ENCODE measurements at places on chromosomes 4 and X. TPM values are rescaled to one million over a fixed set of nuclear protein-coding genes. Genes with fewer than 3 reads are reported as not detected.

Gene LUZP4
- total RNA-seq, result not detected

Gene XKRX
- 0.48 TPM for total RNA-seq

DNA sequence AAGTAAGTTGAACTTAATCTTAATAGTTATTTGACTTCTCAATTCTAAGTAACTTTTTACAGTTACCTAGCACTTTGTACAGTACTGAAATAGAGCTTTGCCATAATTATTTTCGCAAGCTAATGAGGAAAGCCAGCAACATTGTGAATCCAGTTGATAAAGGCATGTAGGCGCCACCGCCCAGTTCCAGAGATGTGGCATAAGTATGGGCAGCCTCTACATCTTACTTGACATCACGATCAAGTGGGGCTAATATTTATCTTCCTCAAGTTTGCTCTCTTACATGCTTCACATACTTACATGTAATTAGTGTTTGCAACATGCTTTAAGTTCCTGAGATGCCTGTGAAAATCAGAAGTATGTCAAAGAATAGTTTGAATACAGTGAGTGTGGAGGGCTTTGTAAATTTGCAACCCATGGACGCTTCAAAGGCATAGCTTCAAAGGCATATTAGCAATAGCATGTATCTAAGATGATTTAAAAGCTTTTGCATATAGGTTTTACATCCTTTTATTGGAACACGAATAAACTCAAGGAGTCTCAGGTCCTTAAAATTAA is 34.9 kb upstream of the VCX3B start:
- DNase-seq, result no peak

DNA sequence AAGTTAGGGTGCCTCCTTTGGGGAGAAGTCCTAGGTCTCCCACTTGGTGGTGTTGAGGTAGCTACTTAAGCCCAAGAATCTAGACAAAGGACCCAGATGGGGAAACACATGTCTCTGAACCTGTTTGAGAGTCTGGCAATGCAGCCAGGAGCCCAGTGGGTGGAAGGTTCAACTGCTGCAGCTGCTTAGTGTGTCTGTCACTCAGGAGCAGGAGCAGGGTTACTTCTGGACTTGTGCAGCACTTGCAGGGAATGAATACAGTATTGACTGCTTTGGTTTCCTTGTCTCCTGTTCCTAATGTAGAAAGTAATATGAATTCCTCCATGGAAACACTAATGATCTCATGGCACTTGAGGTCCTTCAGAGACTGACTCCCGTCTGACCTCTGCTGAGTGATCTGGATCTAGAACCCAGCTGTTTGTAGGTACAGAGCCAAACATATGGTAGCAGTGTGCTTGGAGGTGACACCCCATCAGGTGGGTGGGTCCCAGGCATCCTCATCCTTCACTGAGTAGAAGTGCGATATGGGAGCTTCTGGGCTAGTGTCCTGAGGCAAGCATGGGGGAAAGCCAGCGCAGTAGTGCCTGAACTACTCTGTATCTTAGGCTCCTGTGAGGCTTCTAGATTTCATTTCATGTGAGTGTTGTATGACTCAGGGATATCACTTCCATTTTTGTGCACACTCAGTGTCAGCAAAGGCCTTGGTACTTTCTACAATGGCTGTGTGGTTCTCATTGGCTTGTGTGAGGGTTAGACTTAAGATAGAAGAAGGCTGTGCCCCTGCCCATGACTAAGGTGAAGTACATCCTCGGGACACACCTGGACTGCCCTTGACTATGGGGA is 85.0 kb upstream of the WDR1 start:
- DNase-seq, result no peak

- DNase-seq, result no peak
Observed at GRCh38 chr4:152668338-152668964, 11.3 kb downstream of the TMEM154 start.

- DNase-seq, result no peak
Observed at GRCh38 chr4:52019936-52020657, at the start of gene LRRC66. TSS of gene LRRC66 (minus strand) at chr4:52020363. CDS start at chr4:52017613, 2,750 bp downstream.

Data from activated CD4-positive, alpha-beta memory T cell treated with anti-CD3 and anti-CD28 coated beads for 36 hours (primary cell).